ENCODE measurements at places on chromosomes 6 and 20.

GRCh38 chr6:15106958-15107643, 138.8 kb upstream of the JARID2 start:
- no peak for DNase-seq

GRCh38 chr6:62013719-62014118, 272.3 kb downstream of the KHDRBS2 start:
- no peak for DNase-seq

GRCh38 chr6:95294043-95294442, 283.3 kb upstream of the MANEA start:
- no peak for DNase-seq

DNA sequence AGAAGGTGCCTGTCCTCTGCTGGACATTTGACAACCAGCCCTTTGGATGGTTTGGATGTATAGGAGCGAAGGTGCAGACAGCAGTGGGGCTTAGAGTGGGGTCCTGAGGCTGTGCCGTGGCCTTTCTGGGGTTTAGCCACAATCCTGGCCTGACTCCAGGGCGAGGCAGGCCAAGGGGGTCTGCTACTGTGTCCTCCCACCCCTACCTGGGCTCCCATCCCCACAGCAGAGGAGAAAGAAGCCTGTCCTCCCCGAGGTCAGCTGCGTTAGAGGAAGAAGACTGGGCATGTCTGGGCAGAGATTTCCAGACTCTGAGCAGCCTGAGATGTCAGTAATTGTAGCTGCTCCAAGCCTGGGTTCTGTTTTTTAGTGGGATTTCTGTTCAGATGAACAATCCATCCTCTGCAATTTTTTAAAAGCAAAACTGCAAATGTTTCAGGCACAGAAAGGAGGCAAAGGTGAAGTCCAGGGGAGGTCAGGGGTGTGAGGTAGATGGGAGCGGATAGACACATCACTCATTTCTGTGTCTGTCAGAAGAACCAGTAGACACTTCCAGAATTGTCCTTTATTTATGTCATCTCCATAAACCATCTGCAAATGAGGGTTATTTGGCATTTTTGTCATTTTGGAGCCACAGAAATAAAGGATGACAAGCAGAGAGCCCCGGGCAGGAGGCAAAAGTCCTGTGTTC, 1.3 kb upstream of the CDKN1A start:
- no peak for DNase-seq

DNA sequence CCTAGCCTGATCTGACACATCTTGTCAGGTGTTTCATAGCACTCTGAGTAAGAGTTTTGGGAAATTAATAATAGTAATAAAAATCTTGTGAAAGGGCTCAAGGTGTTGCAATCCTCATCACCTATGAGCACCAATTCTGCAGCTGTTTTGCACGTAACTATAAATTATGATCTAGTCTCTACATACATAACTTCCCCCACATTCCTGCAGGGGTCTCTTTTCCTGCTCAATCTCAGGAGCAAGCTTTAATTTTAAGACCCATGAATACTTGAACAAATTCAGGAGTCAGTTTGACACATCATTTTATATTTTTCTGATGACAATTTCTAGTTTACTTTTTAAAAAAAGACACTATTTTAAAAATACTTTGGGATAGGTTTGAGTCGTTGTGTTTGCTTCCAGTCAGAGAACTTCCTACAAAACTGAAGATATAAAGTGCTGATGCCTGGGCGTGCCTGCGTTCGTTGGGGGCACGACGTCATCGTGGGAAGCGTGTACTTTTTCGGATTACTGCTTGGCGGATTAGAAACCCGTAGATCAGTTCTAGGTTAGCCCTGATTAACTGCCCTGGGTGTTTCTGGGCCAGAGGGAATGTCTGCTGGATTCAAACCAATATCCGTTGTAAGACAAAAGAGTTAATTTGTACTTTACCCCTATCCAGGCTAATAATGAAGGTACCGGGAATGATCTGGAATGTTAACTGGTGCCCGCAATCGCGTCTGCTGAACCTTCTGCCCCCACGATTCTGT, 1.0 kb upstream of the E2F3 start:
- DNase-seq: peak; percentile 14
